ENCODE measurements at places on chromosomes 6 and 20.

GRCh38 chr20:40168981-40169620 is 519.9 kb downstream of the MAFB start:
- DNase-seq: no peak

GRCh38 chr20:33281550-33282146 is 1.4 kb upstream of the BPIFB1 start:
- DNase-seq: no peak

DNA sequence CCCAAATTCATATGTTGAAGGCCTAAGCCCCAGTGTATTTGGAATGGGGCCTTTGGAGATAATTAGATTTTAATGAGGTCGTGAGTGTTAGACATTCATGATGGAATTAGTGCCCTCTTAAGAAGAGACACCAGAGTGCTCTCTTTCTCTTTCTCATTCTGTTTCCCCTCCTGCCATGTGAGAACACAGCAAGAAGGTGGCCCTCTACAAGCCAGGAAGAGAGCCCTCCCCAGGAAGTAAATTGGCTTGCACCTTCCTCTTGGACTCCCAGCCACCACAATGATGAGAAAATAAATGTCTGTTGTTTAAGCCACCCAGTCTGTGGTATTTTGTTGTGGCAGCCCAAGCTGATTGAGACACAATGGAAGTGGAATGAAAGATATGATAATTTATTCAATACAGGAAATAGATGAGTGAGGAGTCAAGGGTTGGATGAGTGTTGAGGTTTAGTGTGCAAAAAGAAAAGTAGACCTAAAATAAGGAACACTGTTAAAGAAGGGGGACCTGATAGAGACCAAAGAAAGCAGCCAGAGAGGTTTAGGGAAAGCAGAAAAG is 25.9 kb upstream of the ATXN1 start:
- DNase-seq: no peak

GRCh38 chr6:145189836-145190235 is 545.5 kb downstream of the EPM2A start:
- DNase-seq: no peak

DNA sequence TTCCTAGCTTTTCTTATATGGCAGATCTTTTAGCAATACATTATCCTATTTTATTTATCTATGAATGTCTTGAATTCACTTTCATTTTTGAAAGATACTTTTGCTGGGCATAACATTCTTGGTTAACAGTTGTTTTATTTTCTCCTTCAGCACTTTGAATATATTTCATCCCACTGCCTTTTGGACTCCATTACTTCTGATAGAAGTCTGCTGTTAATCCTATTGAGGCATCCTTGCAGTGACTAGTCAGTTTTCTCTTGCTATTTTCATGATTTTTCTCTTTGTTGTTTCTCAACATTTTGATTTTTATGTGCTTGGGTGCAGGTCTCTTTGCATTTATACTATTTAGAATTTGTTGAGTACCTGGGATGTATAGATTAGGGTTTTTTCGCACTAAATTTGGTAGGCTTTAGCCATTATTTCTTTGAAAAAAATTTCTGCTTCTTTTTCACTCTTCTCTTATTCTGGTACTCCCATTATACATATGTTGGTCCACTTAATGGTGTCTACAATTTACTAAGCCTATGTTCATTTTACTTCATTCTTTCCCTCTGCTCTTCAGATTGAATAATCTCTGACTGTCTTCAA is 53.2 kb downstream of the PHACTR3 start:
- no peak for DNase-seq

DNA sequence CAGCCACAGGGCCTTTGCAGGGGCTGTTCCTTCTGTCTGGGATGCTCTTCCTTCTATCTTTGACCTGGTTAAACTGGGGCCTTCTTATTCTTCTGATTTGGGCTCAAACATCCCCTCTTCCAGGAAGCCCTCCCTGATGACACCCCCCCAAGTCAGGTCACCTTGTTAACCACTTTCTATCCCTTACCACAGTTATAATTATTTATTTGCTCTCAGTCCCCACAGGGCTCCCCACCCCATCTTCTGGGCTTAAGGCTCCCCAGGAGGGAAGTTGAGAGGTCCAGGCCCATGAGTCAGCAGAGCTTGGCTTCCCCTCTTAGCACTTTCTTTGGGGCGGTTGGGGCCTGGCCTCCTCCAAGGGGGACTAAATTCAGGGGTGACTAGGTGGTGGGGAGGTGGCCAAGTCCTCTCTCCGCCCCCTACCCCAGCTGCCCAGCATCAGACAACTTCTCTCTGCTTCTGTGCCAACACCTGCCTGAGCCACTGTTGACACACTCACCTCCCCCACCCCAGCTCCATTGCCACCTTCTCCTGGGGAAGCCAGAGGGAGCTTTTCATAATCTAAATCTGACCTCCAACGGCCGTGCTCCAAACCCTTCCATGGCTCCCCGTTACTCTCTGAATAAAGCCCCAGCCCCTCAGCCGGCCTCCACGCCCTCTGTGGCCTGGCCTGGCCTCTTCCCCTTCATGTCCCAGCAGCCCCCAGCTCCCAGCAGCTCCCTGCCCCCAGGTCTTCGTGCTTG is 70.0 kb downstream of the CEBPB start:
- peak; percentile 68 for DNase-seq

Measured in SHP77 (cell line).